ENCODE measurements at places on chromosomes 11 and 22.

DNA sequence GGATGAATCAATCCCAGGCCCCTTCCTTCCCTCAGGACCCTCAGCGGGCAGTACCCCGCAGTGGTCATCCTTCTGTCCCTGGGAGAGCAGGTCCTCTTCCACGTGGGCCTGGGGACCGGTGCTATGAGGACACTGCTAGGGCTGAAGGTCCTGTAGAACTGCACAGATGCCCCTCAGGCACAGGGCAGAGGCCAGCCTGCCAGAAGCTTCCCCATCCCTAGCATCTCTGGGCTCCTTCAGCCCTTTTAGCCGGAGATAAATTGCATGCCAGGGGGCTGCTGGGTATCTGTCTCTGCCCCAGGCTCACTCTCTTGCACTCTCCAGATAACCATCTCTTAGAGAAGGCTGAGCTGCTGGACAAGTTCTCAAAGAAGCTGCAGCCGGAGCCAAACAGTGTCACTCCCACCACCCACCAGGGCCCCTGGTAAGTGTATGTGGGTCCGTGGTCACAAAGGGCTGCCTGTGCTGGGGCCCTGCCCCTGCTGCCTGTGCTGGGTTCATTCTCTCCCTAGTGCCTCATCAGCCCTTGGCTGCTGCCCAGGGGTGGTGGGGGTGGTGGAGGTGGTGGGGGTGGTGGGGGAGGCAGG is 2.3 kb downstream of the ATG16L2 start:
- DNase-seq = no peak

- no peak for DNase-seq
These were observed 2.0 kb downstream of the JRKL start for GRCh38 chr11:96391698-96392307.

GRCh38 chr11:58863697-58864096 is 19.2 kb upstream of the GLYATL2 start:
- DNase-seq = no peak

GRCh38 chr11:106087815-106088435 is 10.5 kb downstream of the AASDHPPT start:
- DNase-seq = no peak

- no peak for DNase-seq
These were observed 34.3 kb downstream of the RCOR2 start for GRCh38 chr11:63882555-63883242.

DNA sequence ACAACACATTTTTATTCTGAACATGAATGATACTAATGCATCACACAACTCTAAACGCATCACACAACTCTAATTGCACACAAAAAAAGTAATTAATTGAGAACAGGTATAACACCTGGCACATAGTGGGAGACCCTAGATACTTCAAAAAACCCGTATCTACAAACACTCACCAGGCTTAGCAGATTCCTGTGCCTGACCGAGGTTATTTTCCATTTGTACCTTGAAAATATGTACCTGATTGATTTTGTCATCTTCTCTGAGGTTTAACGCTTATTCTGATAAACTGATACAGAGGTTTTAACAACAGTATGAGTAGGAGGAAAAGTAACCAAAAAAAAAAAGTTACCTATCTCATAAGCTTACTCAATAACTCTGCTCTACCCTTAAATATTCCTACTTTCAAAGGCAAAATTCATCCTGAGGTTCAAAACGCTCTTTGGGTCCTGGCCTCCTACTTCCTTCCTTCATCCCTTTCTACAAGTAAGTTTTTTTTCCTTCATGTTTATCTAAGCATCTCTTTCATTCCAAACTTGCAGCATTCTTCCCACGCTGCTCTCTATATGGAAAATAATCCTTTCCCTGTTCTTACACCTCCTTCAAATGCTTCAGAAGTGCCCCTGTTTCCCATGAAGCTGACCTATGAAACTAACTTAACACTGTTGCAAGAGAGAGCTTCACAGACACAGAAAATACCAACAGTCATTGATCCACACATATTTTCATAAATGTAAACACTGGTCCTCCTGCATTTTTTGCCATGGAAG is 73.3 kb downstream of the ETS1 start:
- no peak for DNase-seq

DNA sequence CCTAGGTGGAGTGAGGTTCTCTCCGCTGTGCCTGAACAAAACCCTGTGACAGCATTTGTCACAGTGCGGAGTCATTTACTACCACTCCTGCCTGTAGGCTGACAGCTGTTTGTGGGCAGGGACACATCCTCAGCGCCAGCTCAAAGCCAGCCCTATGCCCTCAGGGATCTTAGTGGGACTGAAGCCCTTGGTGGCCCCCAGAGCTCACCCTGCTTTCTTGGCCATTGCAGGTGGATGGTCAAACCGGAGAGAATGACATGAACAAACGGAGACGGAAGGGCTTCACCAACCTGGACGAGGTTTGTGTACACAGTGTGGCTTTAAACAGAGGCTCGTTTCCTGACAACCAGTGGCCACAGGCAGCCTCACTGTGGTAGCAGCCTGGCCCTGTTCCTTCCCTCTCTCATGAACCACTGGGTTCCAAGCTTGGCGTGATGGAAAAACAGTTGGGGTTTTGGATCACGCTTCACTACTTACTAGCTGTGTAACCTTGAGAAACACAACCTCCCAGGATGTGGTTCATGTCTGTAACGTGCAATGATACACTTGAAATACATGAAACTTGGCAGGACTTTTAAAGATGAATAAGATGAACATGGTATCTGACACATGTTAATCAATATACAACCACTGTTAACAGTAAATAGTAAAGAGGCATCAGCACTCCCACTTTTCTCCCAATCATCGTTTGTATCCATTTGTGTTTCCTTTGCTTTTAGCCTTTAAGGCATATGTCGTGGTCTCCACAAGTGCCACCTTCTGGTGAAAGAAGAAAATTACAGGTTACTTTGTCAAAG is 125.8 kb downstream of the MICAL2 start:
- DNase-seq = peak; percentile 13

DNA sequence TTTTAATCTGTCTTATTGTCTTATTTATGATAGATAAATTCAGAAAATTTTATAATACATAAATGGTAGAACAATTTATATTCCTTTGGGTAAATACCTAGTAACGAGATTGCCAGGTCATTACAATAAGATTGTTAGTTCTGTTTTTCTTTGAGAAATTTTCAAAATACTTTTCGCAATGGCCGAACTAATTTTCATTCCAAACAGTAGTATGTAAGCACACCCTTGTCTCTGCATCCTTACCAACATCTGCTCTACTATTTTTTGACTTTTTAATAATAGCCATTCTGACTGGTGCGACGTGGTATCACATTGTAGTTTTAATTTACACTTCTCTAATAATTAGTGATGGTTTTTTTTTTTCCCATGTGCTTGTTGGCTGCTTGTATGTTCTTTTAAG is 351.4 kb upstream of the LUZP2 start:
- DNase-seq = no peak

DNA sequence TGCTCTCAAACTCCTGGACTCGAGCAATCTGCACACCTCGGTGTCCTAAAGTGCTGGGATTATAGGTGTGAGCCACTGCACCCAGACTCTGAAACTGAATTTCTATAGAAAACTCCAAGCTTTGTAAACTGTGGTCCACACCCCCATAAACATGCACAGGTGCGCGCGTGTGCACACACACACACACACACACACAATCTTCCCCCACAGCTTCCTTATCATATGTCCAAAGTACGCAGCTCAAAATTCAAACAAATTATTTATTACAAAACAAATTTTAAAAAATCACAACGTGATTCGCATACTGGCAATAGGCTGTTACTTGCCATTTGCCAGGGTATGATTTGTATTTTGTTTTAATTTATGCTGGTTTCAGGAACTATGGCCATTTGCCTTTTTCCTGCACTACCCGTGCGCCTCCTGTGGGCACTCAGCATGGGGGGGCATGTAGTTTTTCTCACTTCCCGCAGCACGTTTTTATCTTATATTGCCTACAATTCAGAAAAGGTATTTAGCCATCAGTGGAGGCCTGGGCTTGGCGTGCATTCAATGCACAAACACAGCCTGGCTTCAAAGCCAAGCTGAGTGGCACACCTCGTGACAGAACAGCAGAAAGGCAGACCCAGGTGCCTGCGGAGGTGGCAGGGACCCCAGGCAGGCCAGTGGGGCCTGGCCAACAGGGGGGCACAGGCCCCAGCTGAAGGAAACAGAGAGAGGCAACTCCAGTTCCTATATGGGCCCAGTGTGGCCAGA is 10.8 kb upstream of the SNX32 start:
- no peak for DNase-seq

DNA sequence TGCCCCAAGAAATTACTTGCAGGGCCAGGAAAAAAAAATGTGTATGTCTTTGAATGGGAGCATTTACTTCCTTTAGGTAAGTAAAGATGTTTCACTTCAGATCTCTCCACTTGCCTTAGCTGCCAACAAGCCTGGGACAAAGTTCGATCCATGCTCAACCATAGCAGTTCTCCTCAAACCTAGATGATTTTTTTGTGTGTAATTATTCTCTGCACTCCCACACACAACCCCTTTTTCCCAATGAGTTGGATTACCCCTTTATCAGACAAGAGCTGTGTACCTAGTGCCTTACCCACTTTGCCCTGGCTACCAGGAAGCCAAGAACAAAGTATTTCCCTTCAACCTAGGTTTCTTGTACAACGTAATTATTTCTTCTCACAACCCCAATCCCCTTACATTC is 35.6 kb downstream of the TPBGL start:
- DNase-seq = no peak

- DNase-seq = no peak
These were observed 512 bp downstream of the TOLLIP start for GRCh38 chr11:1308743-1309497.

- peak; percentile 49 for DNase-seq
These were observed 4.5 kb downstream of the GAS2L1 start for GRCh38 chr22:29310863-29311339.

GRCh38 chr11:57306161-57306876 is 18.4 kb downstream of the TNKS1BP1 start:
- no peak for DNase-seq

DNA sequence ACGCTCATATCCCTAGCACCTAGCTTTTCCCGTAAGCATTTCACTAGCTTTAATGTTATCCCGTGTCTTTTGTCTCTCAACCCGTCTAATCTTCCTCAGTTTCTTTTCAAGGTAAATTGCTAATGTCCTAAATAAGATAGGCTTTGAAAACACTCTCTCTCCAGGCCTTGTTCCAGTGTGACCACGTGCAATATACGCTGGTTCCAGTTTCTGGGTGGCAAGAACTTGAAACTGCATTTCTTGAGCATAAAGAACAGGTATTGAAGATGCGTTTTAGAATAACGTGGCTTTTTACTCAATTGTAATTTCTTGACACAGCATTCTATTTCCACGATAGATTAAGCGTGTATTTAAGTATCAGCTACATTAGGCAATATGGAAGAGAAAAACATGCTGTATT is 1.1 kb downstream of the CDC45 start:
- DNase-seq = no peak

DNA sequence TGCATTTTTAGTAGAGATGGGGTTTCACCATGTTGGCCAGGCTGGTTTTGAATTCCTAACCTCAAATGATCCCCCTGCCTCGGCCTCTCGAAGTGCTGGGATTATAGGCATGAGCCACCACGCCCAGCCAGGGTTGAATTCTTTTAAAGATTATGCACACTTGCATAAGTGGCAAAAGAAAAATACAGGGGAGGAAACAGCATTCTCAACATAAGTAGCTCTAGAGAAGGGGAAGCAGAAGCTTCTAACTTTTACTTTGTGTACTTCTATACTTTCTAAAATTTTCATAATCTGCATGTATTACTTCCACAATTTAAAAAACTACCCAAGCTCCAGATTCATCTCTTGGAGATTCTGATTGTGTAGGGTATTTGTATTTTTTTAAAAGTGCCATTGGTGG is 108.0 kb downstream of the SLC1A2 start:
- no peak for DNase-seq

DNA sequence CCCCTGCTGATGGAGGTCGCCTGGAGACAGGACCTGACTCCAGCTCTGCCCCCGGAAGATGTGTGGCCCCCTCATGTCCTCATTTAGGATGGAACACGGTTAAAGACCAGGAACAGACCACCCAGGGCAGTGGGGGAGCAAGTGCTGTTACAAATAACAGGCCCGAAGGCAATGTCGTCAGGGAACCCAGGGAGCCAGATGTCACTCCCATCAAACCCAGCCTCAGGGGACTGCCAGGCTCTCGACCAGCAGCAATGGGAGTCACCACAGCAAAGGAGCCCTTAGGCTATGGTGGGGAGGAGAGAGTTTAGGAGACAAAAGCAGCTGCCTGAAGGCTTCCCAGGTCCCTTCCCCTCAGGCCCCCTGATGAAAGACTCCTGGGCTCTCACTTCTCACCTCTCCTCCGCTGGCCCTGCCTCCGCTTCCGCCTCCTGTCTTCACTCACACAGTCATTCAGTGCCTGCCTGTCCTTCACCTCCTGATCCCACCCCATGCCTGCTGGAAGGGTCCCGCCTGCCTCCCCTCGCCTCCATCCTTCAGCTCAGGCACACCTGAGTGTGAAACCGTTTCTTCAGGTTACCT is 4.4 kb downstream of the RPS19BP1 start:
- no peak for DNase-seq

DNA sequence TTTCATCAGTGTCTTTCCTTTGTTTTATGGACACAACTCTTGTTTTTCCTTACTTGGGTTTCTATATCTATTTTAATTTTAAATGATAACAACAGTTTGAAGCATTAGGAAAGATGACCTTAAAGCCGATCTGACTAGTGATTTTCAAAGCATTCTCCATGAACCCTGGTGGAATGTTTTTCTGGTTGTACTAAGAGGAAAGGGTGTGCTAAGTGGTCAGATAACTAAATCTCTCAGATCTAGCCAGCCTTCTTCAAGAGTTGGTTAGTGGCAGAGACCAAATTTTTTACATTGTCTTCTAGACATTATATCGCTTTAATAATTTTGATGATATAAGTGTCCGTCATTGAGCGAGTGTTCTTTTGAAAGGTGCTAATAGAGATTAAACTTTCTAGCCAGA is 134.4 kb downstream of the METTL15 start:
- DNase-seq = no peak

DNA sequence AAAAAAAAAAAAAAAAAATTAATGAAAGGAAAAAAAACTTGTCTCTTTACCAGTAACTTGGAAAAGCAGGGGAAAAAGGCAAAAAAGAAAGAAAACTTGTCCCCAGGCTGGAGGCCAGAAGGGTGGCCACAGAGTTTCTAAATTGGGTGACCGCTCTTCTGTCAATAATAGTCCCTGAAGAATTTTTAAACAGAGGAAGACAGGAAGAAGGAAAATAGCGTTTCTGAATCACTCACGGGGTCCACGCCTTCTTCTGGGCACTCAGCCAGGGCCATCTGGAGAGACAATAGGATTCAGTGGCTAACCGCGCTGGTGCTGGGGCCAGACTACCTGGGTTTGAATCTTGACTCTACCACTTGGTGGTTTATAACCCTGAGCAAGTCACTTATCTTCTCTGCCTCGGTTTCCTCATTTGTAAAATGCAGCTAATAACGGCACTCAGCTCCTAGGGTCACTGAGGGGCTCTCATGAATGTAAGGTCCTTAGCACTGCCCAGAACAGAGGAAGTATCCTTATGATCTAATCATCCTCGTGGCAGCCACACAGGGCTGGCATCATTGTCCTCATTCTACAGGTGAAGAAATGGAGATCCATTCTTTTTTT is 7.0 kb downstream of the C11orf86 start:
- no peak for DNase-seq

All from activated T-helper 9 cell treated with anti-CD3 and anti-CD28 coated beads, Interleukin-2, amount 50 U/mL, for 16 hours (primary cell).